ENCODE measurements at places on chromosomes 5 and 9.

- no peak for DNase-seq
Measured at GRCh38 chr5:146048994-146049703, 56.2 kb downstream of the PLAC8L1 start.

DNA sequence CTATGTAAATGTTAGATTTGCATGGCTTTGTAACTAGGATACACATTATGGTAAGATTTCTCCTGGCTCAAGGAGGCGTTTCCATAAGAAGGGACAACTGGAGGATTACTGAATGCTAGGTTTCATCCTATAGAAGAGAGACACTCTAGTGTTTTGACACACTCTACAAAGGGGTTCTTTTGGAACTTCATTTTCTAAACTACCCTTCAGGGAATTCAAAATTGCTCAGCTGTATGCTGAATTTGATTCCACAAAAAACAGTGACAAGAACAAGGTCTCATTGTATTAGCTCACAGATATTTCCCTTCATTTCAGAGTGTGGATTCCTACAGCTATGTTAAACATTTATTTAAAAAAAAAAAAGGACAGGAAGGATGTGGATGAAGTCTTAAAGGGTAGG, 151.7 kb downstream of the PPP2R2B start:
- DNase-seq: no peak

GRCh38 chr5:64790210-64790609, 21.5 kb downstream of the CWC27 start:
- DNase-seq: no peak

- no peak for DNase-seq
Measured at GRCh38 chr9:99090336-99091130, 14.4 kb upstream of the TGFBR1 start.

- no peak for DNase-seq
Measured at GRCh38 chr5:141338538-141339306, at the start of gene PCDHGA2. TSS of gene PCDHGA2 (plus strand) at chr5:141338760.

- no peak for DNase-seq
Measured at GRCh38 chr9:107462691-107463090, 26.9 kb downstream of the KLF4 start.

DNA sequence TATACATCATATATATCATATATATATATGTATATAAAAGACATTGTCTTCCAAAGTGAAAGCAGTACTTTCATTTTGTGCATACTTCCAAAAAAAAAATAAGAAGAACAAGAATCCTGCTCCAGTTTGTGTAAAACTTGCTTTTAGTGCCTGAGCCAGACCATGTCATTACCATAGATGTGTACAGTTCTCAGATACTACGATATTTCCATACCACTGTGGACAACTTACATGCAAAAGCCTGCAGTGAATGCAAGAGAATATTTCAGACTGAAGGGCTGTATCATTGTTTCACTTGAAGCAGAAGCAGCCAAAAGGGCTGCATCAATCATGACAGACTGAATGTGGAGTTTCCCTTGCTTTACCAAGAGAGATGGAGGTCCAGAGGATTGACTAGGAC, 72.6 kb upstream of the CYLC2 start:
- no peak for DNase-seq

GRCh38 chr9:116134975-116135374, 18.6 kb upstream of the PAPPA start:
- no peak for DNase-seq

DNA sequence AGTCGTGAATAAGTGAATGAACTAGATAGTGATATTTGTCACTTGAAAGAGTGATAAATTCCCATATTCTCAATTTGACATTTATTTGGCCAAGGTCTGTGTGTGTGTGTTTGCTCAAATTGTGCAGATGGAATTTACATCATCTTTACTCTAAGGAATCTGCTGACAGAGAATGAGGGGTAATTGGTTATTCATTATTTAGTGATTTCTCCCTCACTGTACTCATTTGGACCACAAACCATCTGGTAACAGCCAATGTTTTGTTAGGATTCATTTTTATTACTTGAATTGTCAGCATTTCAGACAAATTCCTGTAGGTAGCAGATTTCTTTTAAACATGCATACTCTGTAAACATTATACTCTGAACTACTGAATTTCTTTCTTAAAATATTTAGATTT, 15.6 kb downstream of the VCAN start:
- no peak for DNase-seq

DNA sequence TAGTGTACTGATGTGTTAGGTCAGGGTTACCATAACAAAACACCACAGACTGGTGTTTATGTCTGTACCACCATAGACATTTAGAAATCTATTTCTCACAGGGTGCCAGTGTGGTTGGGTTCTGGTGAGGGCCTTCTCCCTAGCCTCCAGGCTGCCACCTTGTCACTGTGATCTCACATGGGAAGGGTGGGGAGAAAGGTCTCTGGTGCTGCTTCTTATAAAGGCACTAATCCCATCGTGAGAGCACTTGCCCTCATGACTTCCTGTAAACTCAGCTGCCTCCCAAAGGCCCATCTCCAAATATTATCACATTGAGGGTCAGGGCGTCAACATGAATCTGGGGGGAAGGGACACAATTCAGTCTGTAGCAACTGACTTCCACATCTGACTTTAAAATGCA, 49.8 kb downstream of the PIK3R1 start:
- DNase-seq: no peak

- DNase-seq: no peak
Measured at GRCh38 chr5:9057406-9058000, 488.4 kb downstream of the SEMA5A start.

GRCh38 chr5:133868946-133869518, 99.4 kb downstream of the C5orf15 start:
- DNase-seq: peak; percentile 55

DNA sequence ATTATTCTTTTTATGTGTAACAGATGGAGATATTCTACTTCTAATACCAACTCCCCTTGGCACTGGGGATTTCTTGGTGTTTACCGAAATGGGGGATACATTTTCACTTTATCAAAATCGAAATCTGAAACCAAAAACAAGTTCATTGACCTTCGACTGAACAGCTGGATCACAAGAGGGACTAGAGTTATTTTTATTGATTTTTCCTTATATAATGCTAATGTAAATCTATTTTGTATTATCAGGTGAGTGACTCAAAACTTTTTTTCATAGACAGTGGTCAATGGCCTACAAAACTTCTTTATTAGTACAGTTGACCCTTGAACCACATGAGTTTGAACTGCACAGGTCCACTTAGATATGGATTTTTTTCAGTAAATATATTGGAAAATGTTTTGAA, 10.2 kb downstream of the PKD2L2 start:
- no peak for DNase-seq

- no peak for DNase-seq
Measured at GRCh38 chr5:113331209-113331551, 103.6 kb downstream of the TSSK1B start.

GRCh38 chr9:117742131-117742530, 37.9 kb downstream of the TLR4 start:
- DNase-seq: no peak

DNA sequence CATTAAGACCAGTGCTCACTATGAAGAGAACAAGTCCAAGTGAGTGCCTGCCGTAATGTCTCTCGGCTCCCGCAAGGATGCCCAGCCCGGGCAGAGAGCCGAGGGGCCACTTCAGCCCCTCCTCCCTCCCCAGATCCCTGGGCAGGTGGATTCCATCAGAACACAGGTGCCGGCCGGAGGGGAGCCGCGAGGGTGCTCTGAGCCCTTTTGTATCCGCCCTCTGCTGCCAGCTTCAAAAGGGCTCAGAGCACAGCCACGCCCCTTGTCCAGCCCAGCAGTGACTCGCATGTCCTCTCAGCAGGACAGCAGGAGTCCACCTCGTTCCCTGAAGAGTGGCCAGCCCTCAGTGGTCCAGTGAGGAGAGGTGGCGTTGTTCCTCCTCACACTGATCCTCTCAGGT, 43.9 kb downstream of the CYFIP2 start:
- DNase-seq: no peak

DNA sequence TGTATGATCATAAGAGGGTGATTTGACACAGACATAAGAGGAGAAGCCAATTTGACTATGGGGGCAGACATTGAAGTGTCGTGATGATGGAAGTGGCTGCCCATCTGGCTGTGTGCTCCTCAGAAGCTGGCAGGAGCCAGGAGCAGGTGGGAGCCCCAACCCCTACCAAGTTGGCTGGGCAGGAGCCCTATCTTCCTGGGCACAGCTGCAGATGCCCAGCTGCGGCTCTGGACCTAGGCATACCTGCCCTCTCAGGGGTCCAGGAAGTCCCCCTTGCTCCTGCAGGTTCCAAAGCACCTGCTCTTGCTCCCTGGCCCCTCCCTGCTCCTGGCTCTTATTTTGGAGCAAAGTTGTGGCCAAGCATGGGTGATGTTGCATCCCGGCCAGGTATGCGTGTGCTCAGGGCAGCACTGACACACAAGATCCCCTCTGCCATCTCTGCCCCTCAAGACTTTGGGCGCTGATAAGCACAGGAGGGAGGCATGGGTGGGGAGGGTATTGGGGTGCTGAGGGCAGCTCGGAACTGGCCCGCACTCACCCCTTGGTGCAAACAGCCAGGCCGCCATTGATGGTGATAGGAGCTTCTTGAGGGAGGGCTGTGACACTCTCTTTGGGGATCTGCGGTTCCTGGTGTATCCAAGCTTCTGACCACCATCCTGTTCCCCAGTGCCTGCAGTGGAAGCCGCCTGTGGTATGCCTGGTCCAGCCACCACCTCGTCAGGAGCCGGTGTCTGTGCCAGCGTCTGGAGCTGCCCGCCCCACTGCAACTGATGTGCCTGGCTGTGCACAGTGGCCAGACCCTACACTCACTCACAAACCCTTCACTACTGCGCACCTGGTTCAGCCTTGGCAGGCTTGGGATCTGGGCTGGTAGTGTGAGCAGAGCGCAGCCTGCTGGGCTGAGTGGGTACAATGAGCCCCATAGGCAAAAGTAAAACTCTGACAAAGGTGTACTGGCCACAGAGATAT, 230.9 kb downstream of the CDH9 start:
- no peak for DNase-seq

GRCh38 chr9:136675477-136676296, 11.6 kb downstream of the AGPAT2 start:
- no peak for DNase-seq

DNA sequence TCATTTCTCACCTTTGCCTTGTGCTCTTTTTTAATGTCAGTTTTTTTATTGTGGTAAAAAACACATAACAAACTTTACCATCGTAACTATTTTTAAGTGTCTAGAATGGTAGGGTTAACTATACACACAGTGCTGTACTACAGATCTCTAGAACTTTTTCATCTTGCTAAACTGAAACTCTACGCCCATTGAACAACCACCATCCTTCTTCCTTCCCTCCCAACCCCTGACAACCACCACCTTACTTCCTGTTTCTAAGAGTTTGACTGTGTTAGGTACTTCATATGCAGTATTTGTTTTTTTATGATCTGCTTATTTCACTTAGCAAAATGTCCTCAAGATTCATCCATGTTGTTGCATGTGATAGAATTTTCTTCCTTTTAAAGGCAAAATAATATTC, 54.9 kb downstream of the PSAT1 start:
- DNase-seq: no peak

GRCh38 chr5:15783734-15784133, 283.8 kb downstream of the FBXL7 start:
- no peak for DNase-seq

DNA sequence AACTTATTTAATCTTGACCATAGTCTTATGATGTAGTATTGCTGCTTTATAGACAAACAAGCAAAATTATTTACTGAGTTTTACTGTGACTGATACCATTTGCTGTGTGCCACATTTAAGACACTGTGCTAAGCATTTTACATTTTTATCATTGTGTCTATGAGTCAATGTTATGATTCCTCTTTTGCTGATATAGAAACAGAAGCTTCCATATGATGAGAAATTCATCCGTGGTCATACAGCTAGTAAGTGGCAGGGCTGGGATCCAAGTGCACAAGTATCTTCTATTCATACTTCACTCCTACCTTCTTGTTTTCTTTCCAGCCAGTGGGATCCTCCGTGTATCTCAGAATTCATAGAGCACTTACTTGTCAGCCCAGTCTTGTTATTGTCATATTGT, 17.1 kb upstream of the IFNK start:
- DNase-seq: no peak

GRCh38 chr5:132458651-132459030, 31.9 kb downstream of the IRF1 start:
- DNase-seq: no peak

- peak; percentile 43 for DNase-seq
Measured at GRCh38 chr5:172178991-172179989, 8.7 kb downstream of the STK10 start.

DNA sequence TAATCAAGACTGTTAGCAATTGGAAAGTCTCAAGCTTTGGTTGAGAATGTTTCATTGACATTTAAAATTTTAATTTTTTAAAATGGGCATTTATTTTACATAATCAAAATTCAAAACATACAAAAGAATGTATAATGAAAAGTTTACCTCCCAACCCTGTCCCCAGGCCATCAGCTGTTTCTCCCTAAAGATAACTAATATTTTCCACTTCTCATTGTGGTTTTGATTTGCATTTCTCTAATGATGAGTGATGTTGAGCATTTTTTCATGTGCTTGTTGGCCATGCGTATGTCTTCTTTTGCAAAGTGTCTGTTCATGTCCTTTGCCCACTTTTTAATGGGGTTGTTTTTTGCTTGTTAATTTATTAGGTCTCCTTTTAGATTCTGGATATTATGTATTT, 11.4 kb upstream of the MACIR start:
- no peak for DNase-seq

GRCh38 chr5:170164921-170165320, 59.2 kb downstream of the FOXI1 start:
- DNase-seq: no peak

GRCh38 chr9:99079542-99079941, 25.4 kb upstream of the TGFBR1 start:
- DNase-seq: no peak
